NCI-H510A (cell line): ENCODE measurements at places on chromosomes 2 and 18.

GRCh38 chr2:128765811-128766210 lies 447.1 kb upstream of the HS6ST1 start:
- DNase-seq: no peak

GRCh38 chr2:232273903-232274643 lies 104.5 kb upstream of the ALPP start:
- no peak for DNase-seq

DNA sequence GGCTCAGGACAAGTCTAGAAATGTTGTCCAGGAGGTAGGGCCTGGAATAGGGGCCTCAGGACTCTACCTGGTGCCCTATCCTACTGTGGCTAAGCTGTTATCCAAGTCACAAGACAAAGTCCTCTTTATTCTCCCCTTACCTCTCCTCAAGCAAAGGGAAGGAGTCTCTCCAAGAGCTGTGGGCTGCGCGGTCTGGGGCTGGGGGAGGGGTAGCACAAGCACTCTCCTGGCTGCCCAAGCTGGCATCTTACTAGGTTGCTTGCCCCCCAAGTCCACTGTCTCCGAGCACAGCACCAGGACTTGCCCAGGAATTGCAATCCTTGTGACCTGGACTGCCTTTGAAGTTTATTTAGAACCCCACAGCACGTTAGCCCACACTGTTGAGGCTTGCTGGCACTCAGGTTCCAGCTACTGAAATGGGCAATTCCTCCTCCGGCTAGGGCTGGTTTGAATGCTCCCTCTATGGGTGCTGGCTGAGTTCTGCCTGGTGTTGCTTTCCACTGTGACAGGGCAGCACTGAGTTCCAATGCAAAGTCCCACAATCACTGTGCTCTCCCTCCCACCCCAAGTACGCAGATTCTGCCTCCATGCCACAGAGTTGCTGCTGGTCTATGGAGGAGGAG lies 18.5 kb downstream of the DHRS9 start:
- no peak for DNase-seq

DNA sequence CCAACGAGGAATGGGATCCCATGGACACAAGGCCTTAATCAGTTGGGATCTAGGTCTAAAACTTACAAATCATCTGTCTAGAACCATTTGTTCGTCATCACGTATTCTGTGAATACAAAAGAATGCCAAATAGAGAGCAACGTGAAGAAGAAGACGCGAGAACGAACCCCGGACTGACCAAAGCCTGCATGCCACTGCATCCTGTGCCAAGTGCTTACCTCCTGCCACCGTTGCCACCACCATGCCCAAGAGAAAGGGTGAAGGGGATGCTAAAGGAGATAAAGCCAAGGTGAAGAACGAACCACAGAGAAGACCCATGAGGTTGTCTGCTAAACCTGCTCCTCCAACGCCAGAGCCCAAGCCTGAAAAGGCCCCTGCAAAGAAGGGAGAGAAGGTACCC lies 30.2 kb downstream of the ITSN2 start:
- DNase-seq: no peak

DNA sequence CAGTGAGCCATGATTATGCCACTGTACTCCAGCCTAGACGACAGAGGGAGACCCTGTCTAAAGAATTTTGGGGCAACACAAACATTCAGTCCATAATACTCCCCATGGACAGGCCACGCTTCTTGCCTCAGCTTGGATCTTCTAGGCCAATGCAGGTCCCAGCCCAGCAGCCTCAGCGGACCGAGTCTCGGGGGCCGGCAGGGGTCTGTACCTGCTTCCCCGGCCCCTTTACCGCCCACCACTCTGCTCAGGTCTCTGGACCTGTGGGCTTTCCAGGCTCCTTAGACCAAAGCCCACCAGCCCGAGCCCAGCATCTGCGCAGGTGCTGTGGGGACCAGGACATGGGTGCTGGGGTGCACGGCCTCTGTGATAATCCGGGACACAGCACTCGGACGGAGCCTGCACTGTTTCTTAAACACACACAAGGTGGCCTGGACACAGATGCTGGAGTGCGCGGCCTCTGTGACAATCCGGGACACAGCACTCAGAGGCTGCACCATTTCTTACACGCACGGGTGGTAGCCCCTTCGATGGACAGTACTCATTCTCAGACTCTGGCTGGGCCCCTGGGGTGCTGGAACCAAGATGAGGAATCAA lies 62.1 kb upstream of the GPC1 start:
- no peak for DNase-seq

GRCh38 chr18:8427339-8427738 lies 181.9 kb upstream of the RAB12 start:
- no peak for DNase-seq

- no peak for DNase-seq
Measured at GRCh38 chr2:119086327-119086726, 72.2 kb downstream of the C1QL2 start.

GRCh38 chr18:77031662-77032061 lies 100.9 kb downstream of the MBP start:
- DNase-seq: no peak

DNA sequence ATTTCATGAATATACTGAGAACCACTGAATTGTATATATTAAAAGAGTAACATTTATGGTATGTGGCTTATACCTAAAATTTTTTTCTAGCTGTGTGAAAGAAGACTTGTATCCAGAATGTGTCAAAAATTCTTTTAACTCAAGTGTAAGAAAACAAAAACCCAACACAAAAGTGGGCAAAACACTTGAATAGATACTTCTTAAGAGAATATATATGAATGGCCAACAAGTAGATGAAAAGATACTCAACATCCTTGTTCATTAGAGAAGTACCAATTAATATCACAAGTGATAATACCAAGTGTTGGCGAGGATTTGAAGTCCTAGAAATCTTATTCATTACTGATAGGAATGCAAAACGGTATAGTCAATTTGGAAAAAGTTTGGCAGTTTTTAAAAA lies 107.2 kb upstream of the MYO3B start:
- no peak for DNase-seq

- no peak for DNase-seq
Measured at GRCh38 chr2:15363142-15363541, 198.0 kb downstream of the NBAS start.

- DNase-seq: peak; percentile 31
Measured at GRCh38 chr2:176002688-176003210, 682 bp upstream of the LNPK start.

GRCh38 chr18:75204732-75205513 lies 4.0 kb downstream of the PTGR3 start:
- DNase-seq: no peak

DNA sequence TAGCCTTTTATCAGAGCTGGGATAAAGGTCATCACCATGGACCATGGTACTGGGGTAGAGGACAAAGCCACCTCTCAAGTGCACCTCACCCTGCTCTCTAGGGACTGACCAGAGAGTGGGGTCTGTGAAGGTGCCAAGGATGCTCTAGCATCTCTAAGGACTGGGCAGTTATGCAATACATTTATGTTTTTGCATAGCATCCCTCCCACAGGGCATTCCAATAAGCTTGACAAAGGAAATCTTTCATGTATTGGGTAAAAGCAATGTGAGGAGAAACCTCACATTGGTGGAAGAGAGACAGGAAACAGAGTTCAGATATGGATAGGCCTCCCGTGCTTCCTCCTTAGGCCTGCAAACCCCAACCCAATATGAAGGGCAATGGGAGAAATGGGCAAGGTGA lies 31.6 kb downstream of the STK39 start:
- no peak for DNase-seq

GRCh38 chr2:231955758-231956472 lies 5.6 kb upstream of the DIS3L2 start:
- DNase-seq: no peak

- DNase-seq: no peak
Measured at GRCh38 chr18:58284699-58285448, 240.8 kb downstream of the NEDD4L start.

DNA sequence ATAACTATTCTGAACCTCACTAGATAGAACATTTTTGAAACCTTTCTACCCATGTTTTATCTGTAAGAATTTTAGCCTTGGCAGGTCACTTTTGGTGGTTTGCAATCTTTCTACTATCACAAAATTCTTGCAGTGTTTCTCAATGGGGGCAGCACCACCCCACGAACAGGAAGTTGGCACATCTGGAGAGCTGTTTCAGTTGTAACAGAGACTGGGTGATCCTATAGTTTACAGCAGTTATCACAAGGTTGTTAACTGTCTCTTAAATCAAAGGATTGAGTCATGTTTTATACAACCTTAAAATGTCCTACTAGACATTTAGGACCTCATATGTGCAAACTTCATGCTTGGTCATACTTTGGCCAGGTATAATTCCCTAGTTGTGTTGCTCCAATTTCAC lies 829.2 kb downstream of the ERBB4 start:
- DNase-seq: no peak

GRCh38 chr2:74617122-74617521 lies 31.0 kb downstream of the M1AP start:
- DNase-seq: no peak

DNA sequence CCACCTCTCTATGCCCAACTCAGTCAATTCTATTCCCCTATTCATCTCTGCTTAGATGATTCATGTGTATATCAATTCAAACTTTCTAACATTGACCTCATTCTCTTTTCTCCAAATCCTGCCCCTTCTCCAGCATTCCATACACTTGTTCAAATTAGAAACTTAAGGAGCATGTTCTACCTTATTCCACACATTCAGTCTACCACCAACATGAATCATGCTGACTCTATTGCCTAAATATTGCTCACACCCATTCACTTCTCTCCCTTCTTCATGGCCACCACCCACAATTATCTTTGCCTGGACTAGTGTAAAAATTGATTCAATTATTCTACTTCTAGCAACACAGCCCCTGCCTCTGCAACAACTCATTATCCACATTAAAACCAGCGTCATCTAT lies 147.5 kb downstream of the VWC2L start:
- no peak for DNase-seq

DNA sequence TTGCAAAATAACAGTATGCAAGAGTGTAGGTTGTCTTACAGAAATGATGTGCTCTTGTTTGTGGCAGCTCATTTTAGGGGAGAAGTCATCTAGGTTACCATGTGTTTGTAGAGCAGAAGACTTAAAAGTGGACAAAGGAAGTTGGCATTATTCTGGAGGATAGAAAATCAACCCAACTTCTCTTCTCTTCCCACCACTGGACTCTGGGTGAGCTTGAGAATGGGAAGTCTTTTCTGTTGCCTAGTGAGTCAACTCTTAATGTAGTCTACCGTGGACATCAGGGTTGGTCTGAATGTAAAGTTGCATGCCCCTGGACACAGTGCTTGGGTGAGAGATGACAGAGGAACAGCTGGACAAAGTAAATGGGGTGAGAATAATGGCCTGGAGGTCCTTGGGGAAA lies 98.3 kb downstream of the FMNL2 start:
- DNase-seq: no peak
